ENCODE measurements at places on chromosomes 7 and 10. TPM values are rescaled to one million over a fixed set of nuclear protein-coding genes. Genes with fewer than 3 reads are reported as not detected.

Gene LRRC61
- 3.0 TPM for total RNA-seq

Gene HIPK2
- total RNA-seq = 7.7 TPM

Gene PRKAR2B
- 36.1 TPM for total RNA-seq

Gene EGR2
- total RNA-seq = 14.9 TPM

Gene TMEM184A
- total RNA-seq = 7.7 TPM

Gene SORBS1
- 33.7 TPM for total RNA-seq

Gene NEURL1
- total RNA-seq = 2.1 TPM

Gene GHRHR
- total RNA-seq = not detected

Gene PAX4
- total RNA-seq = not detected

Gene TMEM196
- total RNA-seq = under 0.01 TPM

Gene SFTPA1
- not detected for total RNA-seq

Gene CYP3A7
- total RNA-seq = 0.39 TPM

Gene SKIDA1
- 1.2 TPM for total RNA-seq

Gene APBB1IP
- total RNA-seq = 9.5 TPM

Gene ARHGAP22
- 1.1 TPM for total RNA-seq

Gene ZNF727
- 0.30 TPM for total RNA-seq

Gene FAM237B
- not detected for total RNA-seq

Gene GDF2
- total RNA-seq = not detected

Gene TEX47
- not detected for total RNA-seq

Gene ACHE
- 9.8 TPM for total RNA-seq

Gene LEP
- total RNA-seq = 0.59 TPM

Gene SCART1
- 2.5 TPM for total RNA-seq

Gene GRM3
- 0.20 TPM for total RNA-seq

Gene GOLGA7B
- 3.5 TPM for total RNA-seq

Gene GRID2IP
- total RNA-seq = 0.30 TPM

Gene AS3MT
- total RNA-seq = 8.9 TPM

Gene ZNF138
- 16.0 TPM for total RNA-seq

Gene KCNH2
- 0.99 TPM for total RNA-seq

Gene RABGEF1
- 28.1 TPM for total RNA-seq

Gene ANXA8
- 4.6 TPM for total RNA-seq

Gene SORCS3
- total RNA-seq = 0.39 TPM

Gene FGFR2
- total RNA-seq = 141 TPM

Gene POLL
- total RNA-seq = 11.0 TPM

Gene C1QL3
- total RNA-seq = 0.10 TPM

Gene AKR1D1
- total RNA-seq = not detected

Gene ABCA13
- 5.6 TPM for total RNA-seq

Gene TAS2R41
- not detected for total RNA-seq

Gene CPA4
- total RNA-seq = 63.8 TPM

Gene FEZF1
- total RNA-seq = not detected

Gene TNS3
- 44.7 TPM for total RNA-seq

Gene INSYN2A
- total RNA-seq = 0.30 TPM

Gene KLHDC10
- total RNA-seq = 51.4 TPM

Gene WNT16
- 33.5 TPM for total RNA-seq

Gene RELN
- total RNA-seq = 15.6 TPM

Gene UTF1
- not detected for total RNA-seq

Gene TFR2
- total RNA-seq = 1.4 TPM

Gene SPDYE2B
- not detected for total RNA-seq

Gene WASHC2C
- total RNA-seq = 31.0 TPM

Gene AGAP5
- total RNA-seq = 5.4 TPM

Gene TRPV5
- 0.10 TPM for total RNA-seq

Gene ERVW-1
- total RNA-seq = 0.20 TPM

Gene CFAP69
- total RNA-seq = 15.3 TPM

Gene PLAC9
- 40.2 TPM for total RNA-seq

Gene JAKMIP3
- 0.39 TPM for total RNA-seq

Gene CRPPA
- total RNA-seq = 4.1 TPM

Gene HMX3
- total RNA-seq = not detected
